ENCODE measurements at places on chromosomes 11 and 22.

- DNase-seq, result no peak
Observed at GRCh38 chr11:101497291-101497690, 86.5 kb downstream of the TRPC6 start.

DNA sequence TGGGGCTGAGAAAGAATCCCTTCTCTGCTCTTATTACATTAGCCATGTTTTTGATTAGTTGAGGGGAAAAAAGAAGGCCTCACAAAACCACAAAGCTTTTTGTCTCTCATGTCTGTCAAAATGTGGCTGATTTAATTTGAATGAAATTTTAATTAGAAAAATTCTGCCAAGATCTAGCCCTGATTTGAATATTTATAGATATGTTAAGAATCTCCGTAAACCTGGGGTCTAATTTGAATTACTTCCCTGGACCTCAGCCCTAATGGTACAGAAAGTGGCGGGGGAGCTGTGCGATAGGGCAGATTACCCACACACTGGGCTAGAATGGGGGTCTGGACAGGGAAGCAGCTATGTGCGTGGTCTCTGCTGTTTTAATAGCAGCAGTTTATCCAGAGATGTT lies 141.3 kb upstream of the TTC12 start:
- DNase-seq, result no peak

GRCh38 chr22:30287648-30288418 lies 1.5 kb downstream of the CASTOR1 start:
- DNase-seq, result peak; percentile 78

- DNase-seq, result no peak
Observed at GRCh38 chr11:64260147-64260708, 8.9 kb downstream of the PLCB3 start.

- no peak for DNase-seq
Observed at GRCh38 chr11:46521961-46522681, 71.7 kb downstream of the AMBRA1 start.

DNA sequence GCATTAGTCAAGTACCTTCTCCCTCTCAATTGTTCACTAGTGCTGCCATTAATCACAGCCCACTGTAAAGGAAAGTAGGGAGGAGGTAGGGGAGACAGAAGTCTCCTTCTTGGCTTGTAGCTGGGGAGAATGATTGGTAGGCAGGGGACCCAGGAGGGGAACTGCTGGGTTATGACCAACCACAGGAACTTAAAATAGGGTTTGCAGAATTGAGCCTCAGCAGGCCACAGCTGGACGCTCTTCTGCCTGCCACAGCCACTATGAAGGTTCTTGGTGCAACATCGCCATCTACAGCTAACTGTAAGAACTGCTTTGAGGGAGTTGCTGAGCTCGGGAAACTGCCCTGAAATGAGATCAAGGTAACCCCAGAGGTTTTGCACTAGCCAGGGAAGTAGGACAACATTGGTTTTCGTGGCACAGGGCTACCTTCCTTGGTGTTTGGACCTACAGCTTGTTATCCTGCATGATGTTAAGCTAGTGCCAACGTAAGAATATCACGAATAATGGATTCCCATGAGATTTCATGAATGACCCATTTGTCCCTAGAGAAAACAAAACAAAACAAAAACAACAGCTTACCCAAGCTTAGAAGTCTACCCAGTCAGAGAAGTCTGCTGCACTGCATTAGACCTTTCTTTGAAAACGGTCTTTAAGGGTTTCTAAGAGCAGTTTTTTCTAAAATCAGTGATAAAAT lies 787.1 kb upstream of the API5 start:
- peak; percentile 1 for DNase-seq

DNA sequence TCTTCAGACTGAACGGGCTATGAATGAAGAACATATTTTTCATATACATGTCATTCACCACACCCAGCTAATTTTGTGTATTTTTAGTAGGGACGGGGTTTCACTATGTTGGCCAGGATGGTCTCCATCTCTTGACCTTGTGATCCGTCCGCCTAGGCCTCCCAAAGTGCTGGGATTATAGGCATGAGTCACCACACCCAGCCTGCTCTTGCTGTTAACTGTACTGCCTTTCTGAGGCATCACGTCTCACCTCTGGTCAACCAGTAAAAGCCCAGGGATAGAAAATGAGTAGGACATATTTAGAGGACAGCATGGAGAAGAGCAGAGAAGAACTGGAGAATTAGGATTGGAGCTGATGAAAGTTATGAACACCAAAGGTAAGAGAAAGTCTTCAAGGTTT lies 55.6 kb downstream of the APOL3 start:
- no peak for DNase-seq

- peak; percentile 93 for DNase-seq
Observed at GRCh38 chr11:62705880-62706849, 1.1 kb downstream of the BSCL2 start.

- DNase-seq, result no peak
Observed at GRCh38 chr22:29830585-29830984, 7.5 kb downstream of the ASCC2 start.

DNA sequence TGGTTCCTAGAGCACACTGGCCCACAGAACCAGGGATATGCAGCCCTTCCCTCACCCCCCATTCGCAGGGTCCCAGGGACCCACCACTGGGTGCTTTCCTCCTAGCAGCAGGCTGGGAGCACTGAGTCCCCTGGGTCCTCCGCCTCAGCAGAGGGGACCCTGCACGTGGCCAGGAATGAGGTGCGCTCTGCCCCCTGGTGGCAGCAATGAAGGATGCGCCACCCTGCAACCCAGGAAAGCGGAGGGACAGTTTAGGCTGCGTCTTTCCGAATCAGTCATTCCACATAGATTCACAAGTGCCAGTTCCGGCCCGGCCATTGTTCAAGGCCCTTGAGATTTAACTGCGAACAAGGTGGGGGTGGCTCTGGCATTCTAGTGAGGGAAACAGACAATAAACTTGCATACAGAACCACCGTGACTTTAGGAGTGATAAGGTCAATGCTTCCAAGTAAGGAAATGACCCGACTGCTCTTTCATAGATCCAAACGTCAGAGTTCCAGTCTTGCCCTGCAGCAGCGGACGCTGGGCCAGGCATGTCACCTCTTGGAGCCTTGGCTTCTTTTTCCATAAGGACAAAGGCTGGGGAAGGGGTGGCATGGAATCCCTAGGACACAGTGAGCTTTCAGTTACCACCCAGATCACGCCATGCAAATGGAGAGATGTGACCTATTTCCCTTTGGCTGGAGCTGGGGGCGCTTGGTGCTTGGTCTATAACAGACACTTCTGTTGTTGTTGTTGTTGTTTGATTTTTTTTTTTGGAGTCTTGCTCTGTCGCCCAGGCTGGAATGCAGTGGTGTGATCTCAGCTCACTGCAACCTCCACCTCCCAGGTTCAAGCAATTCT lies 7.7 kb downstream of the RIN1 start:
- peak; percentile 84 for DNase-seq

DNA sequence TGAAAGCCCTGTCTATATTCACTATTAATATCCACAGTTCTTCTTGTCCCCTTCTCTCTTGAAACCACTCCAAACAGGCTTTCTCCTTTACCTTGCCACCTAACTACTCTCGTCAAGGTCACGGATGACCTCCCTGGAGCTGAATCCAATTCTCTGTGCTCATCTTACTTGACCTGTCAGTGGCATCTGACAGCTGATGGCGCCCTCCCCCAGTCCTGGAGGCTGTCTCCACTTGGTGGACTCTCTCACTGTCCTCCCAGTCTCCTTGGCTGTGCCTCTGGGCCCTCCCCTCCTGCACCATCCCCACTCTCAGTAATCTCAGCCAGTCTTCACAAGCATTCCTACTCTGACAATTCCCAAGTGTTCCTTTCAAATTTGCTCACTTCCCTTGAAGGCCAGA lies 8.7 kb downstream of the TNKS1BP1 start:
- DNase-seq, result no peak

GRCh38 chr11:28666632-28667031 lies 558.4 kb downstream of the METTL15 start:
- DNase-seq, result no peak

DNA sequence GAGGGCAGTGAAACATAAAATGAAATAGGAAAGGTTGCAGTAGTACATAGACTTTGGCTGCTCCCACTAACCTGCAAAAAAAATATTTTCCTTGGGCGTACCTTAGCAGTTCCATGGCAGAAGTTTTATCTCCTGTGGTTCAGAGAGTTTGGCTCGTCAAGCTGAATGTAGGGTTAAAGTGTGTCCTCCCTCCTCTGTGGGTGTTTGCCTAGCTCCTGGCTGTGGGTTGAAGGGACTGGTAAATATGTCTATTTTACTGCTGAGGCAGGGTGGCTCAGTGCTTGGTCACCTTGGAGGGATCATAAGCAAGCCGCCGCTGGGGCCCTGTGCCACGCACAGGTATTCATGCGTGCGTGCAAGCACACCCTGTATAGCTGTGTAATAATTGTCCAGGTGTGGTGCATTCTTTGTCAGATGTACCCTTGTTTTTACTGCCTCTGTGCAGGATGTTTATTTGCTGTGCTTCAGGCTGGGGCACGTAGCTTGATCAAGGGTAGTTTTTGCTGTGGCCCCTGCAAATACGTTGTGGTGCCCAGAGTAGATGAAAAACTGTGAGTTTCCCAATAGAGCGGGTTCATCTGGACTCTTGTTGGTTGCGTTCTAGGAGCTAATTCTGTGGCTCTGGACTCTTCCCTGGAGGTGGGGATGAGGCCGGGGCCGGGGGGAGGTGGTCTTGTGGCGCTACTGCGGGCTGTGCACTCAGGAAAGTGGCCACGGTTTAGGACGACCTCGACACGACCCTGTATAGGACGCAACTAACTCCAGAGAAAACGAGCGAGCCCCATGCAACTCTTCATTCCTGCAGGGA lies 732 bp upstream of the SORL1 start:
- DNase-seq, result no peak

DNA sequence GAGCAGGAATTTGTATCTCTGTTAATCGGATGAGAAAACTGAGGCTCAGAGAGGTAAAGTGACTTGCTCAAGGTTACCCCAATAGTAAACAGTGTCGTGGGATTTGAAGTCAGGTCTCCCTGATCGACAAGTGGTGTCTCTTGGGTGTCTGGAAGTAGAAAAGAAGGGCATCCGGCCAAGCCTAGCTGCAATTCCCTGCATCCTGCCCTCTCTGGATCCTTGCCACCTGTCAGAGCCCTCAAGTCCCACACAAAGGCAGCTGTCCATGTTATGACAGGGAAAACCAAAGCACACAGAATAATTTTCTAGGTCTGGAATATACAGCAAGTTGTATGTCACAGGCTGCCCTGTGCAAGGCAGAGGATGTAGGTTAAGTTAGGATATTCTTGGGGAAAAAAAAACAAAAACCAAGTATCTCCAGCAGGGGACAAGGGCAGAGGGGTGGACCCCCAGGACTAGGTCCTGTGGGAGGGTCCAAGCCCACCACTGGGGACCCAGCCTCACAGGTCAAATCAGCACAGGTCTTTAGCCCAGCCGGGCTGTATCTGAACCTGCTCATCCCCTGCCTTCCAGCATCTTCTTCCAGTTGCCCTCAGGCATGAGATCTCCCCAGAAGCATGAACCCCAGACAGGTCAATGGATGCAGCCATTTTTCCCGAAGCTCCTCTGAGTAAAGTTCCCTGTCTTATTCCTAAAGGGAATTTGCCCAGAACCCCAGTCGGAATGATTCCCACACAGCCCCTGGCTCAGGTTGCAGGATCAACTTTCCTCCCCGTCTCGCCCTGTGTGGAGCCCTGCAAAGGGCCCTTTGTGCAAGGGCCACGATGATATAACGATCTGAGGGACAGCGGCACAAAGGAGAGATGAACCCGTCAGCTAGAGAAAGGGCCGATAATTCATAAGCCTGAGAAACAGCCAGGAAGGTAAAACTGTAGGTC lies 15.0 kb downstream of the USH1C start:
- DNase-seq, result no peak

DNA sequence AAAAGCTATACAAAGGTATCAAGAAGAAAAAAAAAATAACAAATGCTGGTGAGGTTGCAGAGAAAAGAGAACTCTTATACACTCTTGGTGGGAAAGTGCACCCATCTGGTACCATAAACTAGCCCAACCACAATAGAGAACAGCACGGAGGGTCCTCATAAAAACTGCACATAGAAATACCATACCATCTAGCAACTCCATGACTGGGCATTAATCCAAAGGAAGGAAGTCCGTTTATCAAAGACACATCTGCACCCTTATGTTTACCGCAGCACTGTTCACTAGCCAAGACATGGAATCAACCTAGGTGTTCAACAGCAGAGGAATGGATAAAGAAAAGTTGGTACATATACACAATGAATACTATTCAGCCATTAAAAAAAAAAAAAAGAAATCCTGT lies 10.8 kb upstream of the CLDN5 start:
- no peak for DNase-seq

DNA sequence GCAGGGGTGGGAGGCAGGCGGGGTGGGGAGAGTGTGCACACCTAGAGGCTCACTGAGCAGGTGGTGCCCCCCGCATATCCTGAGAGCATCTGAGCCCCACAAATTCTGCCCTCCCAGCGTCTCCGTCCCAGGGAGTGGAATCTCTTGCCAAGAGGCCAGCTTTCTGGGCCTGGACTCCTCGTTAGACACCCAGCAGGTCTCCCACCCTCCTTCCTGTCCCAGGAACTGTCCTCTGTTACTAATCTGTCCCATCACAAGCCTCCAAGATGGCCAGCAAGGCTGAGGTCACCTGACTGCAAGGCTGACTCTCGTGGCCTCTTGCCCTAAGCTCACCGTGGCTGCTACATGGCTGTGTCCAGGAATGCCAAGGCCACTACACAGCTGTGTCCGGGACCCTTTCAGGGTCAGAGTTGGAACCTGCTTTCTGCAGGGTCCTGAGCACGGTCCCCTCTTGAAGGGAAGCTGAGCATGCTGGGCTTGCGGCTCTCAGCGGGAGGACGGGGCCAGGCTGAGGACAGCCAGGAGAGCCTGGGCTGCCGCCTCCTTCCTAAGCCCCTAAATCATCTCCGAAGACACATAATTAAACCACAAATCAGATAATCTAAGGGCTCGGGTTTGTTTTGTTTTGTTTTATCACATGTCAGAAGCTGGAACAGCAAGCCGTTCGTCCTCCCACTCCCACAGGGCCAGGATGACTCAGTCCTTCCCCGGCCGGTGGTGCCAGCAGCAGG lies 1327.3 kb downstream of the TBC1D22A start:
- no peak for DNase-seq

DNA sequence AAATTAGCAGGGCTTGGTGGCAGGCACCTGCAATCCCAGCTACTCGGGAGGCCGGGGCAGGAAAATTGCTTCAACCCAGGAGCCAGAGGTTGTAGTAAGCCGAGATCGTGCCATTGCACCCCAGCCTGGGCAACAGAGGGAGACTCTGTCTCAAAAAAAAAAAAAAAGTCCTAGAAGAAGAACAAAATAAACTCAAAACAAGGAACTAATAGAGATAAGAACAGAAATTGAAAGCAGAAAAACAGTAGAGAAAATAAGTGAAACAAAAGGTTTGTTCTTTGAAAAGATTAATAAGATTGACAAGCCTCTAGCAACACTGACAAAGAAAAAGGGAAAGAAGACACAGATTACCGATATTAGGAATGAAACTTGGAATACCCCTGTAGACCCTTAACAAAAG lies 45.1 kb upstream of the CBX7 start:
- DNase-seq, result no peak

- DNase-seq, result no peak
Observed at GRCh38 chr11:129373489-129373953, 2.1 kb upstream of the BARX2 start.
